ENCODE measurements at places on chromosomes 12 and 14.

DNA sequence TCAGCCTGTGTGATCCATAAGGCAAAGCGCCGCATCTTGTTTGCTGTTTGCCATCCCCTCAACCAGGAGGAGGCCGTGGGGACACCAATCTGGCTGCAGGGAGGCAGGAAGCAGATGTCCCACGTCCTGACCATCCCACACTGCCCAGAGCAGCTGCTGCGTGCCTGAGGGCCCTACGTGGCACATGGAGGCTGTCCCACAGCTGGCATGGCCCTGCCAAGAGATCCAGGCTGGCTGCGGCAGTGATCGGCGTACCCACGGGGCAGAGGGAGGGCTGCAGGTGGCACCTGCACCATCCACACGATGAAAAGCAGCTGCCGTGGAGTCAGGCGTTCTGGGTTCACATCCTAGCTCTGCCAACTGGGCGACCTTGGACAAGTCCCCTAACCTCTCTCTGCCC is 42.0 kb downstream of the NCOR2 start:
- no peak overlapping the region for H3K4me3 ChIP-seq
- H3K27ac ChIP-seq, result no peak overlapping the region
- no peak for DNase-seq
- H3K27me3 ChIP-seq, result no peaks in the 10 kb centered on the region

GRCh38 chr14:22919601-22919921 is 612 bp upstream of the RBM23 start:
- peaks cover 18% of the 10 kb centered on the region for H3K4me1 ChIP-seq
- peak overlapping the region; percentile 100 for H3K27ac ChIP-seq
- H3K27me3 ChIP-seq, result no peaks in the 10 kb centered on the region
- H3K36me3 ChIP-seq, result peaks cover 30% of the 10 kb centered on the region

DNA sequence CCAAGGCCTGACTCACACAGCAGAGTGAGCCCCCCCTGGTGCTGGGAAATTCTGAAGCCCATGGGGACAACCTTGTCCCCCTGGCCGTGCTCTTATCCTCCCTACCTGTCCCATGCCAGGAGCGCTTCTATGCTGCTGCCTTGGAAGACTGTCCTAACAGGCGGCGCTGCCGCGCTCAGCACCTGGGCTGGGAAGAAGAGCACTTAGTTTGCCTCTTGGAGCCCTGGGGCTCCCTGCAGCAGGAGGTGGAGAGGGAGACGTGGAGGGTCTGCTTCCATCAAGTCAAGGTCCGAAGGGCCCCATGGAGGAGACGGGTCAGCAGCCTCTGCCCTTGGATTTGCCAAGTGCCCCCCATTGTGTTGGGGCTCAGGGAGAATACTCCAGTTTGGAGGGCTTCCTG is 300.5 kb downstream of the CACNA1C start:
- no peak overlapping the region for H3K4me3 ChIP-seq
- H3K4me1 ChIP-seq, result peaks cover 4% of the 10 kb centered on the region
- DNase-seq, result no peak
- H3K27me3 ChIP-seq, result peaks cover 52% of the 10 kb centered on the region

DNA sequence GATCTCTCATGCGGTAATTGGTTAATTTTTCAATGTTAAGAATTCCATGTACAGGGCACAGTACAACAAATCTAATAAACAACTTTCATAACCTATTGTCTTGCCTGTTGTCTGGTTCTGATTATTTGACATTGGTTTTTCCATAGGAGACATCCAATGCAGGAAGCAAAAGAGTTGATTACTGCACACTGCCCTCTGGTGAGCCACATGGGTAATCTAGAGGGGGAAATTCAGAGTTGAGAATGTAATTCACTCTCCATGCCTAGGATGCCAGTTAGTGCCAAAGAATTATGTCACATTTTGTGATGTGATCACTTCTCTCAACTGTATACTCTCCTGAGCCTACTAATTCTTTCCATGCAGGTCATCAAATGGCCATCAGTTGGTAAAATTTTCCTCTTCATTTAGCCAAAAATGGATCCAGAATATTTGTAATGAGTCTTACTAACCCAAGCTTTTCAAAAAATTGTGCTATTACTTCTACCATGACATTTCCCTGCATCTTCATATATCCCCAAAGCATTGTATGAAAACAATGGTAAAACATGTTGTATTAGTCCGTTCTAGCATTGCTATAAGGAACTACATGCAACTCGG is 17.7 kb upstream of the CCDC91 start:
- peaks cover 2% of the 10 kb centered on the region for H3K36me3 ChIP-seq
- DNase-seq, result no peak
- H3K27ac ChIP-seq, result no peak overlapping the region

GRCh38 chr12:53686436-53686835 is 10.6 kb upstream of the ATP5MC2 start:
- no peaks in the 10 kb centered on the region for H3K36me3 ChIP-seq
- H3K27ac ChIP-seq, result no peak overlapping the region
- no peaks in the 10 kb centered on the region for H3K4me1 ChIP-seq
- DNase-seq, result no peak
- no peak overlapping the region for H3K4me3 ChIP-seq

DNA sequence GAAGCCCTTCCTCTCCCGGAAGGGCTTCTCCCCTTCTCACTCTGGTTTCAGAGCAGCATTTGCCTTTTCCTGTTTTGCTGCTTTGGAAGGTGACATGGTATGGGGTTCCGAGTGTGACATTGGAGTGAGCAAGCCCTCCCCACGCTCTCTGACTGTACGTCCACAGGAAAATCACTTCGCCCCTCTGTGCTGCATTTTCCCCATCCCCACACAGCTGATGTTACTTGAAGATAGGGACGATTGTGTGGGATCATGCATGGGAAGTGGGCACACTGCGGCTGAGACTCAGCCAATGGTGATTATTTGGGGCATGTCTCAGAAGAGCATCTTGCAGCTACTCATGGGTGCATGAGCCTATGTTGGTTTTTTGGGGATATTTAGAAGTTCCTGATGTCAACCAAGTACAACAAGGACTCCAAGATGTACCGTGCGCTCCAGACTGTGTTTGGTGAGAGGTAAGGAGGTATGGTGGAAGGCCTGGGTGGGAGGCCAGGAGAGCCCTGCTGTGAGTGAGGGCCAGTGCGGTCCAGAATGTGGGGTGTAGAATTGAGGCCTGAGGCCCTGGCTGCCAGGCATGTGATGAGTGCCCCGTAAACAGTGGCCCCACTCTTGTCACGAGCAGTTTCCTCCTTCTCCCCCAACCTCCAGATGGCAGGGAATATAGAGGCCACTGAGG is 15.1 kb downstream of the CYP46A1 start:
- peaks cover 7% of the 10 kb centered on the region for H3K4me1 ChIP-seq
- no peak for DNase-seq
- H3K36me3 ChIP-seq, result no peaks in the 10 kb centered on the region
- H3K4me3 ChIP-seq, result no peak overlapping the region
- H3K27ac ChIP-seq, result no peak overlapping the region

DNA sequence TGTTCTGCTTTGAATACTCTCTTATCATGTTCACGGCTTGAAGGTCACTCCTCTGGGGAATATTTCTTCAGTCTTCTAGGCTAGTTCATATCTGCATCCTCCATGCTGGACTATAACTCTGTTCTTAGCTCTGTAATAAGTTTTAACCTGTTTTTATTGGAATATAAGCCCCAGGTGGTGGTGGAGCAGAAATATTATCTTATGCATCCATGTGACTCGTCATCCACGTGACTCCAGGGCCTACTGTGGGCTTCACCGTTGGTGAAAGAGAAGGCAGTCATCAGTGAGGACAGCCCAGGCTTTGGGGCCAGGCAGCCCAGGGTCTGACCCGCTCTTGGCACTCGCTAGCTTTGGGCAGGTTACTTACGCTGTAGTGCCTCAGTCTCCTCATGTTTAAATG is 87.1 kb downstream of the ETNK1 start:
- H3K4me3 ChIP-seq, result no peak overlapping the region
- no peak for DNase-seq
- no peak overlapping the region for H3K27ac ChIP-seq
- H3K27me3 ChIP-seq, result peaks cover 12% of the 10 kb centered on the region
- no peaks in the 10 kb centered on the region for H3K36me3 ChIP-seq

DNA sequence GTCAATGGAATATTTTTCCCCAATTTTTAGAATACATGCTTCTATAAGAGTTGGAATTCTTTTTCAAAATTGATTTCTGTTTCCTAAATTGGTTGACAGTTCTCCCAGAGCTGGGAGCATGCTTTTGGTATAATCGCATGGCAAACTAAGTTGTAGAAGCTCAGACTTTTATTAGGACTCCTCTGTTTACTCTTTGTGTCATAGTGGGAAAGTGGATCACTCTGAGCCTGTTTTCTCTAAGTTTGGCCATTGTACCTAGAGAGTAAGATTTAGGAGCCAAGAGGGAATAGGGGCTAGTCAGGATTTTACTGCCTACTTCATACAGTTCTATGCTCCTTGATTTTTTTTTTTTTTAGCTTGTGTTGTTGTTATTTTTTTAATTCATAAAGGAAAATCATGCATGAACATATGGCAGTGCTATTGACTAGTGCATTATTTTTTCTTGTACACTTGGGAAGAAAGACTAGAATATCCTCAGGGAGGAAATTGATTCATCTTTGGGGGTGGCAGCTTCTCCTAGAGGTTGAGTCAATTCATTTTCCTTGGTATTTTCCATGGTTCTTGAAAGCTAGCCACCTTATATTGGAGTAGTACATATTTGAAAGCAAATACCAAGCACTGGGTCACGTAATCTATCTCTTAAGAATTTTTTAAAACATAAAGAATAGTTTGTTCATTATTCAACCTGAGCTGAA is 77.7 kb upstream of the TRAF3 start:
- no peak overlapping the region for H3K4me3 ChIP-seq
- H3K27me3 ChIP-seq, result no peaks in the 10 kb centered on the region
- DNase-seq, result no peak
- no peak overlapping the region for H3K27ac ChIP-seq
- H3K4me1 ChIP-seq, result peaks cover 12% of the 10 kb centered on the region

- no peak overlapping the region for H3K27ac ChIP-seq
- H3K36me3 ChIP-seq, result no peaks in the 10 kb centered on the region
- H3K4me3 ChIP-seq, result no peak overlapping the region
- DNase-seq, result no peak
Observed at GRCh38 chr12:115313929-115314328, 630.0 kb upstream of the TBX3 start.
